ENCODE measurements at places on chromosomes 11 and 22.

- DNase-seq = no peak
Measured at GRCh38 chr22:35864545-35865165, 147.0 kb downstream of the APOL5 start.

DNA sequence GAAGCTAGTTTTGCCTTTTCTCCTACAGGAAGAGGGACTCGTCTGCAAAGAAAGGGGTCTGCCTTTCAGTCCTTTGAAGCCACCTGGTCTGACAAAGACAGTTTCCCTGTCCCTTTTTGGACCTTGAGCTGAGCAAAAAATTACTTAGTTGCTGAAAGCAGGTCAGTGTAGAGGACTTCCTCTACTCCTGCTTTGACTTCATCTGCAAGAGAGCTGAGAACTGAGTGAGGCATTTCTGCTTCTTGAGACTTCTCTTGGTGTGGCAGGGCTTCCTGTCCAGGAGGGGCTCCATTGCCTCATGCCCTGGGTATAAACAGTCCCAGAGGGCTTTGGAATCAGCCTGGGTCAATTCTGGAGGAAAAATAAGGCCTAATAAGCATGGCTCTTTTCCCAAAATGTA is 73.1 kb downstream of the ZNRF3 start:
- DNase-seq = peak; percentile 59

GRCh38 chr11:33987975-33988580 is 63.5 kb upstream of the CAPRIN1 start:
- peak; percentile 87 for DNase-seq

DNA sequence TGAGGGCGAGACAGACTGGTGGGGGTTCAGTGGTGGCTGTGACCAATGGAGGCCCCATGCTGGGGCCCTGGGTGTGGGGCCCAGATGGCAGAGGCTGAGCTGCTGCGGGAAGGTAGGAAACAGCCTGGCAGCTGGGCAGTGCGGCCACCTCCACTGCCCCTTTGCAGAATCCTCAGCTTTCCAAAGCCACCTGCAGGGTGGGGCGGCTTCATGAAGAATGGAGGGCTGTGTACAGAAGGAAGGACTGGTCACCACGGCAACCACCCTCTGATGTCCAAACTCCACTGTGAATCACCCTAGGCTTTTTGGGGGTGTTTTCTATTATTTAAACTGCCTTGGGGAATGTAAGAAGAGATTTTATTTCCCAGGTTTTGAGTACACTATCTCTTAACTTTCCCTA is 166.3 kb upstream of the NAV2 start:
- DNase-seq = no peak
